ENCODE measurements at places on chromosomes 7 and 10.

DNA sequence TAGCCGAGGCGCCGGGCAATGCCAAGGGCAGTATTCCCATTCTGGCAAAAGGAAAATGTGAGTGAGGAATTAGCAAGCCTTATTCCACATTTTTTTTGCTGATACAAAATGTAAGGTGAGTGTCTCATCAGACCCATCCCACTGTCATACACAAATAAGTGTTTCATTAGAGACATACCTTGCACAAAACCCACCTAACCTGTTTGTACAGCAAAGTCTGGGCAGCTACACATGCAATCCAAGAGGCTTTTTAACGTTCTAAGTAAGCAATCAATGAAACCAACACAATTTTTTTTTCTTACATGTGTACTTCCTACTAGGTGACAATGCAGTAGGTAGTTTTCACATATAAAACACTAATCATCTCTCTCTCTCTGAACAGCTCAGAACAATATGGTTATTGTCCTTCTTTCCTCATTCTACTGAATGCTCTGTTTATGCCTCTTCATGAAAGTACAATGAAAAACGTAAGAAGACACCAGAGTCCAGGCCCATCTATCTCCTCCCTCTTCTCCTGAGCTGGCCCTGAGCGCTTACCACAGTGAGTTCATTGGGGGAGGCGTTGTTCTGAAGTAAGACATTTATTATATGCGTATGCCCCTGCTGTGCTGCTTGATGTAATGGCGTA lies 217.2 kb downstream of the ANK3 start:
- no peak for DNase-seq

GRCh38 chr10:131044379-131045111 lies 267.0 kb downstream of the TCERG1L start:
- no peak for DNase-seq

GRCh38 chr10:70518695-70519094 lies 40.1 kb downstream of the PALD1 start:
- DNase-seq, result no peak

DNA sequence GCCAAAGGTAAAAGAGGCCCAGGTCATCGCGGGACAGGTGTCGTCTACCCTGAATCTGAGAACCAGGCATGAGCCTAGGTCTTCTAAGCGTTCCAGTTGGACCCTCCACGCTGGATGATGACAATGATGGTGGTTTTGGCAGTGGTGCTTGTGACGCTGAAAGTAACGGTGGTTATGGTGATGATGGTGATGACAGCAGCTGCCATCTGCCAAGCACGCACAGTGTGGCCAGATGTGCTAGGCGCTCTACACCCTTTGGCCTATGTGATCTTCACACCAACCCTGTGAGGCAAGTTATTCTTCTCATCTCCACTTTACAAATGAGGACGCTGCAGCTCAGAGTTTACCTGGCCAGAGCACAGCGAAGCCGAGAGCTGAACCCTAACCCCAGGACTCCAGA lies 93.9 kb downstream of the FAM53B start:
- no peak for DNase-seq

DNA sequence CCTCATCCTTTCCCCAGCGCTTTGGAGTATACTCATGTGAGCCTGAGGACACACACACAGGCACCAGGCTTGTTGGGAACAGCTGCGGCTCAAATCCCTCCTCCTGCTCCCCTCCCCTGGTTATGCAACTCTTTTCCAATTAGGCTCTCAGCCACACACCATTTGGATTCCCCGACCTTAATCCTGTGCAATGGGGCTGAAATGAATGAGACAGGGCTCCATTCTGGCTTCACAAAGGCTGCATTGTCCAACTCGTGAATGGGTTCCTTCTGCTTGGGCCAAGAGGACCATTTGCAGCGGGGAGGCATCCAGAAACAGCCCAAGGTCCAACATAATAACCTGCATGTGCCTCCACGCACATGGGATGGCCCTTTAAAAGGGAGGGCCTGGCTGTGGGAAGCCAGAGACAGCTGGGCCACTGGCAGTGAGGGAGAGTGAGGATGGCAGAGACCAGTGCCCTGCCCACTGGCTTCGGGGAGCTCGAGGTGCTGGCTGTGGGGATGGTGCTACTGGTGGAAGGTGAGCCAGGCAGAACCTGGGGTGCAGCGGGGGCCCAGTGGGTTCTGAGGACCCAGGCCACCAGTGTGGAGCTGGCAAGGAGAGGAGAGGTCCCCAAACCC lies at the start of gene RGR:
Gene RGR, plus strand, starts transcription at position 403 of the 620 bp plus-strand sequence. Its CDS starts 38 bp downstream, at position 441.
- DNase-seq, result no peak
